ENCODE measurements at places on chromosomes 7 and 10.

DNA sequence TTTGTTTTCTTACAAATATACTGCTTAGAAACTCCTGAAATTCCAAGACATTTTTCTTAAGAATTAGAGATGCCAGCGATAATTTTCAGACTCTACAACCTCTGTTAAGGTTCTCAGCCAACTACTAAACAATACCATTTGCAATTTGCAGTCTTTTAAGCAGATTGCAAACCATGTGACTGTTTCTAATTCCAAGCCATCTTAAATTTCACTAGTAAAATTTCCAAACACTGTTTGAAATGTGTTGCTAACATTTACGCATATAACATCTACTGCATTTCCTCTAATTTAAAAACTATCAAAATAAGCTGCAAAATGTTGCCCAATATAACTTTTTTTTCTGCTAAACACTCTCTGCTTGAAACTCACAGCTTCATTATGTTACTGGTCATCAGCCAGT lies 56.0 kb upstream of the MACROH2A2 start:
- DNase-seq = no peak

DNA sequence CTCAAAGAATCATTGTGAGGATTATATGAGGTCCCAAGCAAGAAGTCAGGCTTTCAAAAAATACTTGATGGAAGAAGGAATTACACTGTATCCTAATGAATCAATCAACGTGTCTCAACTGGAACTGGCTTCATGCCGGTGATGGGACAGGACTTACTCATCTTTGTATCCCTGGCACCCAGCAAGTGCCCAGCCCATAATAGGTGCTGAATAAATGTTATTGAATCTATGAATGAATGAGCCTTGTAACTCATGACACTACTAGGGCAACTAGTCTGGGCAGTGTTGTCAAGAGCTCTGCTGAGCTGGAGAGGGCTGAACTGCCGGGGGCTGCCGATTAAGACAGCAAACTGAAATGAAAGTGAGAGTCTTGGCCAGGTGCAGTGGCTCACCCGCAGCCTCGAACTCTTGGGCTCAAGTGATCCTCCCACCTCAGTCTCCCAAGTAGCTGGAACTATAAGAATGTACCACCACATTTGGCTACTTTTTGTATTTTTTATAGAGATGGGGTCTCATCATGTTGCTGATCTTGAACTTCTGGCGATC lies 87.2 kb upstream of the KIF5B start:
- DNase-seq = no peak

DNA sequence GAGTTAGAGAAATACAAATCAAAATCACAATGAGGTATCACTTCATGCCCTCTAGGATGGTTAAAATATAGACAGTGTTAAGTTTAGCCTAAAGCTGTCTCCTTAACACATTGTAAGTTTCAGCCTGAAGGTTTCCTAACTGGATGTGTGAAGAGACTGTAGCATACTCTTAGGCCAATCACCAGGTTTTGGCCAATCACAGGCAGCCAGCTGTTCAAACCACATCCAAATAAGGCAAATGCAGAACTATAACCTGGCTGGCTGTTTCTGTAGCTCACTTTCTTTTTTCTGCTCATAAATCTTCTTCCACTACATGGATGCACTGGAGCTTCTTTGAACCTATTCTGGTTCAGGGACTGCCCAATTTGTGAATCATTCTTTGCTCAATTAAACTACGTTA lies 19.7 kb downstream of the ESYT2 start:
- no peak for DNase-seq

DNA sequence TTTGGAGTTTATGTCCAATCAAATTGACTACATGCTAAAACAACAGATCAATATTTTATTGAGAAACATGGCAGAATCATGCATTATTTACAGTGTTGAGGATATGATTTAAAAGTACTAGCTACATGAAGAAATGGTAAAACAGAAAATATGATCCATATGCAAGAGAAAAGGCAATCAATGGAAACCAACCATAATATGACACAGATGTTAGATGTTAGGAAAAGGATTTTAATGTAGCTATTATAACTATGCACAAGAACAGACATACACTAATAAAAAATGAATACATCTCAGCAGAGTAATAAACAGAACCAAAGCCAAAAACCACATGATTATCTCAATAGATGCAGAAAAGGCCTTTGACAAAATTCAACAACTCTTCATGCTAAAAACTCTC lies 166.2 kb upstream of the CACNA2D1 start:
- no peak for DNase-seq

DNA sequence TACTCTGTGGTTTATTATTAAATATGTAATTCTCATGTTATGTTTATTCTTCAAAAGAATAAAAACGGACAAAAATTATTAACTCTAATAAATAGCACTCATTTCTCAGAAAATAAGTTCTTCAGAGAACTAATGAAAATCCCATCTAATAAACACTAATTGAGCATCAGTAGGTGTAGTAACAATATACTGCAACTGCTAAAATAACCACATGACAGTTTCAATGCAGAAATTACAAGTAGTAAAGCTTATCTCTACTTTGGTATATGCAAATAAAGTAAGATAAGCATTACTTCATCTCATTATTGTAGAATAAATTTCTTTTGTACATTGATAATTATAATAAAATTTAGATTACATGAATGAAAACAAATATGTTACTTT lies 56.4 kb upstream of the DKK1 start:
- no peak for DNase-seq

DNA sequence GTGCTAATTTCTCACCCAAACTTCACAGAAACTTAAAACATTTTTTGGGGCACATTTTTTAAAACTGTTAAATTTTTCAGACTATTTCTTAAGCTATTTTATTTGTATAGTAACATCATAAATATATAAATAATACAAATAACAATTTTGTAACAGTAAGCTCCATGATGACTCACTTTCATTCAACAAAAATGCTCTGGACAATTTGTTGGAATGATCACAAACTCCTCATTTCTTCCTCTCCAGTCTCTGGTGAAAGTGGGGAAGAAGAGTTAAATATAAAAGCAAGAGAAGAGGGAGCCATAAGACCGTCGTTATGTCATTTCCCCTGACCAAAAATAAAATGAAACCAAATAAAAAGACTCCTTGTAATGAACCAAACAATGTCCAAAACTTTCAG lies 162.4 kb downstream of the AGMO start:
- DNase-seq = no peak

Data from NCI-H526 (cell line).